Caki2 (cell line): ENCODE measurements at places on chromosomes 7 and 10.

DNA sequence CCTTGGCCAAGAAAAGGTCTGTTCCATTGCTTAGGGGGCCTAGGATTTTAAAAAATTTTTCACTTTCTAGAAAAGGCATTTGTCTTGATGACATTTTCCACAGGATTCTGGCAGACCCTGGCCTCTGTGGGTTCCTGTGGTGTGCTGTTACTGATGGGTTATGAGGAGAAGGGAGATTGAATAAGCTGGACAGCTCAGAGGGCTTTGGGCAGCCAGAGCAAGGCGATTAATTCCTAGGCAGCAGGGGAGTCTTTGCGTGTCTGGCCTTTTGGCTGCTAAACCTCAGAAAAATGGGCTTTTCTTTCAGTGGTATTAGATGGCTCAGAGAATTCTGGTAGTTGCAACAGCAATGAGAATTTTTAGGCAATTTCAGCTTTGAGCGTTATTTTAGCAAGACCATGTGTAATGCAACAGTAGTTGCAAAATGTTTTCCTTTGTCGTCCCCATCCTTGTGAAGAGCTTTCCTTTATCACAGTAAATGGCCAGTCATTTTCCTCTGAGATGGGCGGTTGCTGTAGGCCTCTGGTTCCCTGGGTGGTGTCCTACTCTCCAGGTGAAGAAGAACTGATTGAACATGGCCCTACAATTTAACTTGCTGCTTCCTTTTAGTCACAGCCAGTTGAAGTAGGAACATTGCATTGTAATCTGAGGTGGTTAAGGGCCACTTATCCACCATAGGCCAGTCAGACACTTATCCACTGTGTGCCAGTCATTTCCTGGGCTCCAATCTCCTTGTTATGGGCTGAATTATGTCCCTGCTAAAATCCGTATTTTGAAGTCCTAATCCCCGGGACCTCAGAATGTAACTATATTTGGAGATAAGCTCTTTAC lies 43.2 kb downstream of the SH2D4B start:
- DNase-seq: no peak

GRCh38 chr7:151689196-151689971 lies 169.7 kb upstream of the RHEB start:
- DNase-seq: no peak

DNA sequence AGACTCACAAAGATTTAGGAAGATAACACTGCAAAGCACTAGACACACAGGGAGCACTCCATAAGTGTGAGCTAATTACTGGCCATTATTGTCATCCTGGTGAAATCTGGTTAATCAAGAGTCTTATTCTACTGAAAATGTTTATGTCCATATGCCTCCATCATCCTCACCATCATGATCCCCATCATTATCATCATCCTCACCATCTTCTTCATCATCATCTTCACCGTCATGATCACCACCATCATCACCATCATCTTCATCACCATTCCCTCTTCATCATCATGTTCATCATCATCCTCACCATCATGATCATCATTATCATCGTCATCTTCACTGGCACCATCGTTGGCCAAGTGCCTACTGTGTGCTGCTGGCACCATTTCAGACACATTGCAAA lies 76.3 kb upstream of the CARD11 start:
- no peak for DNase-seq

DNA sequence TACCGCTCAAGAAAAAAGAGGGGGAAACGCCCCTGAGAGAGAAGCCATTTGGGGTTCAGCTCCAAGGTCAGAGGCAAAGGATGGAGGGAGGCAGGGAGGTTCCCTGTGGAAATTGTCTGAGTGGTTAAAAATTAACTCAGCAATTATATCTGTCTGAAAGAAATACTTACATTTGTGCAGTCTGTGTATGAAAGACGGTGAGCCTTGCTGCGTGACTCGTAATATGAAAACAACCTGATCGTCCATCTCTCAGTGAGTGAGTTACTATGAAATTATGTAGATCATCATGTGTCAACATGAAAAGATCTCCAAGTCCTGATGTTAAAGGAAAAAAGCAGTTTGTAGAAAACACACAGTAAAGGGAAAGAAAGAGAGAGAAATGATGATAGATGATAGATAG lies 67.2 kb upstream of the FAM204A start:
- no peak for DNase-seq

- no peak for DNase-seq
Measured at GRCh38 chr7:86708031-86708680, 64.4 kb downstream of the GRM3 start.

GRCh38 chr10:110679486-110680272 lies 35.5 kb downstream of the RBM20 start:
- no peak for DNase-seq

GRCh38 chr7:3301449-3301731 lies 338 bp downstream of the SDK1 start:
- no peak for DNase-seq

DNA sequence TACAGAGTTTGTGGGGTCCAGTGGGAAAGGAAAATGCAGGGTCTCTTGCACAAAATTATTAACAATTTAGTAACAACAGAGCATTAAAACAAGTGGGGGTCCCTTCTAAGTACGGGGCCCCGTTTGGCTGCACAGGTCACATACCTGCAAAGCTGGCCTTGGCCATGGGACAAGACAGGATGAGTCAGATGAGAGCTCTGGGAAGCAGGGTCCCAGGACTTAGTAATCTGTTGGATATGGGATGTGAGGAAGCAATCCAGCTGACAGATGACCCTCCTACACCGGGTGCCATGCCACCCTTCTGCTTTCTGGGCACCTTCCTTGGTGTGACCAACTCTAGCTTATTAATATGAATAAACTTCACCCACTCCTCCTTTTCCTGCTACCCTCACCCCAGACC lies 3.2 kb upstream of the DUSP5 start:
- peak; percentile 16 for DNase-seq

GRCh38 chr7:103076764-103077163 lies 1.8 kb downstream of the ARMC10 start:
- DNase-seq: no peak

GRCh38 chr10:3757638-3758490 lies 27.1 kb downstream of the KLF6 start:
- DNase-seq: peak; percentile 76

GRCh38 chr10:104337521-104337984 lies 712 bp downstream of the ITPRIP start:
- no peak for DNase-seq

- no peak for DNase-seq
Measured at GRCh38 chr7:87592300-87592699, 8.4 kb downstream of the ABCB1 start.

DNA sequence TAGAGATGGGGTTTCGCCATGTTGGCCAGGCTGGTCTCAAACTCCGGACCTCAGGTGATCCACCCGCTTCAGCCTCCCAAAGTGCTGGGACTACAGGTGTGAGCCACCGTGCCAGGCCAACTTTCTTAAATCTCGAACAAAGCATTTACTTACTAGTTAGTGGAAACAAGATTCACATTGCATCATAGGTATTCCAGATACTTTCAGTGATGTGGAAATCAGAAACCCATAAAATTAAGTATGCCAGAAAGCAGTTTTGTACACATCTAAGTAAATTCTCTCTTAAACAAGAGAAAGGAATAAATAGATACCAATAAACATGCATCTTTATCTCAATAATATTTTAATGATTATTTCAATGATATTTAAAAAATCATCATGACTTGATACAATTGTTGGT lies 75.5 kb downstream of the DGKI start:
- no peak for DNase-seq

GRCh38 chr7:102404005-102404861 lies 8.1 kb downstream of the PRKRIP1 start:
- peak; percentile 53 for DNase-seq

- no peak for DNase-seq
Measured at GRCh38 chr7:157610671-157611295, 274.0 kb downstream of the DNAJB6 start.

GRCh38 chr7:96548664-96549063 lies 161.0 kb downstream of the SEM1 start:
- no peak for DNase-seq

- DNase-seq: no peak
Measured at GRCh38 chr10:49568235-49568634, 29.3 kb upstream of the ERCC6 start.

DNA sequence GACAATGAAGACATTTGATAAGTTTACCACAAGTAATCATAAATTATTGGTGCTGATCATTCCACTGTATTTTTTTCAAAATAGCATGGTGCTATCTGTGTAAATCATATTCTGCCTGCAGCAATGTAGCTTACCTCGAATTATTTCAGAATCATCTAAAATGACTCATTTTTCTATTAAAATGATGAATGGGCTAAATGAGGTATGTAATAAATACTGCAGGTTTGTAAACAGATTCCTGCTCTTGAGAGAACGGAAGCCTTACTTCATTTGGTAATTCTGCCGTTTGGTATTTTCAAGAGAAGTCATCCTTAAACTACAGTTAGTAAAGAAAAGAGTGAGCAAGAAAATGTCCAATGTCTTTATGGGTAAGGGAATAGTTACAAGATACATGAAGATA lies 115.9 kb downstream of the CHCHD3 start:
- no peak for DNase-seq

- DNase-seq: no peak
Measured at GRCh38 chr10:2926918-2927660, 140.3 kb upstream of the PFKP start.

DNA sequence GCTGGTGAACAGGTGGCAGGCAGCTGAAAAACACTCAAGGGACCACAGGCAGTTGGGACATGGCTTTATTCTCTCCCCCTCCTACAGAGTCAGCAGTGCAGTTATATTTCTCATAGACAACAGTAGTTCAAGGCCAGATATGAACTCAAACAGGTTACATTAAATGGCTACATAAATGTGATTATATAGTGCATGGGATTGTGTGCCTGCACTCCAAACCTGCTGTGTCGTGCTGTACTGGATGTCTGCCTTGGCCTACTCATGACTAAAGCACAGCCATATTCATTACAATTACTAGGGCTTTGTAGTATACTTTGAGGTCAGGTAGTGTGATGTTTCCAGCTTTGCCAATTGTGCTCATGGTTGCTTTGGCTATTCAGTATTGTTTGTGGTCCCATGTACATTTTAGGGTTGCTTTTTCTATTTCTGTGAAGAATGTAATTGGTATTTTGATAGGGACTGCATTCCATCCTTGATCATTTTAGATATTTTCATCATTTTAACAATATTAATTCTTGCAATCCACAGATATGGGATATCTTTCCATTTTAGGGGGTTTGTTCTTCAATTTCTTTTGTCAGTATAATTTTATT lies 393.6 kb downstream of the CNTNAP2 start:
- DNase-seq: no peak

DNA sequence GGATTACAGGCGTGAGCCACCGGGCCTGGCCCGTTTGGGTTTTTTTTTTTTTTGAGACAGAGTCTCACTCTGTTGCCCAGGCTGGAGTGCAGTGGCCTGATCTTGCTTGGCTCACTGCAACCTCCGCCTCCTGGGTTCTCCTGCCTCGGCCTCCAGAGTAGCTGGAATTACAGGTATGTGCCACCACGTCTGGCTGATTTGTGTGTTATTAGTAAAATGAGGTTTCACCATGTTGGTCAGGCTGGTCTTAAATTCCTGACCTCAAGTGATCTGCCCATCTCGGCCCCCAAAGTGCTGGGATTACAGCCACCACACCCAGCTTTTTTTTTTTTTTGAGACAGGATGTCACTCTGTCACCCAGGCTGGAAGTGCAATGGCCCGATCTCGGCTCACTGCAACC lies 5.9 kb upstream of the BAIAP2L1 start:
- no peak for DNase-seq

DNA sequence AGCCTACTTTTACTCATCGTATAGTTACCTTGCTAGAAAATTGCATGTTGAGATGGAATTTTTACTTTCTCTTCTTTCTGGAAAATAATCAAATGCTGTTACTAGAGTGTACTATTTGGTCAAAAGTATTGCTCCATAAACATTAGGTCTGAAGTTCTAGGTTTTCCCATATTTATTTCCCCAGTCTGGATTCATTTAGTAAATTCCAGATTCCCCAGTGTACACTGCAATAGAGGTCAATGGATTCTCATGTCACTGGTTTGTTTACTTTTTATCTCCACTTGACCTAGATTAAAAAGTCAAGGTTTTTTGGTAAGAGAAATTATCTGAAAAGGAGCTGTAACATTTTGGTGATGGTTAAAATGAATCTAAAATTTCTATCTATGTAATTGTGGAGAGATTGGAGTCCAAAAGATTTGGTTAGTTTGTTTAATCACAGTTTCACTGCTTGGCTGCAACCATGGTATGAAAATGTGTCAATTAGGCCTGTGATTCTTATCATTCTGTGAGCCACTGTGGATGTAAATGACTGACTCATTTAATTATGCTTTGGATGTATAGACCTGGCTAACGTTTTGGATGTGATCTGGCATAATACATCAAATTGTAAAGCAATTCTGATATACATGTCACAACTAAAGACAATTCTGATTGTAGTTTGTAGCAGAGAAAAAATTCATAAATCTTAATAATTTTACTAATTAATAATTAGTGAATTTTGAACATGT lies 32.7 kb upstream of the STEAP4 start:
- DNase-seq: peak; percentile 21

- peak; percentile 29 for DNase-seq
Measured at GRCh38 chr10:58240531-58240930, 27.2 kb downstream of the IPMK start.

- DNase-seq: no peak
Measured at GRCh38 chr10:37520488-37520887, 336.9 kb downstream of the ZNF248 start.

DNA sequence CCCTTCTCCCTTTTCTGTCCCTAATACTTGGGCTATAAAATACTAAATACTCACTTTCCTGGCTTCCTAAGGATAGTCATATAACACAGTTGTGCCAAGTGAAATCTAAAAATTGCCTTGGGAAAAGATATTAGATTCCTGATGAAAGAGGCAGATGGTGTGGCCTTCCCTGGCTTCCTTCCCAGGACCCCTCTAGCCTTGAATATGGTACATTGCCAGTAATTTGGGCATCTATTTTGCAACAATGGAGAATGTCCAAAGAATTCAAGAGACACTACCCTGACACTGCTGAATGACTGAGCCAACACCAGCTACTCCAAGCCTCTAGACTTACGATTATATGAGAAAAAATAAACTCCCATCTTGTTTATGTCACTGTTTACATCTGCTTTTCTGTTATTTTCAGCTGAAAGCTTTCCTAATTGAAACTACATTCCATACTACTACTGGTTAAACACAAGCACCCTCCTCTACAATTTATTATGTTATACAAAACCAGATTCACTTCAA lies 17.9 kb downstream of the COPG2 start:
- no peak for DNase-seq
